Right renal pelvis (tissue), 4 donors: ENCODE measurements at places on chromosomes 2 and 18.

GRCh38 chr2:183224948-183225347 lies 100.7 kb downstream of the NUP35 start:
- no peak for DNase-seq

GRCh38 chr2:37573451-37574388 lies 97.7 kb downstream of the CDC42EP3 start:
- no peak for DNase-seq

DNA sequence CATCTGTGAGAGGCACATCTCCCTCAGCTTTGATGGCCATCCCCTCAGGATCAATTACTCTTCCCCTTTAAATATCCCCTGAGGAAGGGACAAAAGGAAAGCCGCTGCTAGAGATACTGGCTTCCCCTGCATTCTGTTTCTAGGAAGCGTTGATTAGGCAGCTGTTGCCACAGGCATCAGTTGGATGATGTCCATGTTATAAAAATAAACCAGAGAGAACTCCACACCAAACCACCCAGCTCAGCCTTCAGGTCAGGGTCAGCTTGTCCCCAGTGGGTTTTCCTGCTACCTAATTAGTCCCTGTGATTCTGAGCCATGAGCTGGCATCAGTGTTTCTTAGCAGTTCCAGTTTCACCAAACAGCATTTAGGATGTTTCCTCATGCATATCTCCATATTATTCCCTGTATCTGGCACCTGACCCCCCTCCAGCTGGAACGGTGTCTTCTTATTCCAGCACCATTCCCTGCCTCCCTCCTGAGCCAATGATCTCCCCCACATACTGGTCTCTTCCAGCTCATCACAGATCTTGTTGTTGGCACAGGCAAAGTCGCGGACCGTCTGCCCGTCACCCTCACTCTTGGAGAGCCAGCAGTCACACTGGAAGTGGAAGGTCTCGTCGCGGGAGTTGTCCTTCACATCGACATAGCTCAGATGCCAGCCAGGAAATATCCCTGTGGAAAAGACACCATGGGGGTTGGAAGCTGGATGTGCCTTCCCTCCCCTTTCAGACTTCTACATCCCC lies 168.4 kb downstream of the LOXHD1 start:
- no peak for DNase-seq

GRCh38 chr2:234245945-234246344 lies 195.4 kb downstream of the SPP2 start:
- no peak for DNase-seq
